ENCODE measurements at places on chromosomes 12 and 14.
A peak's percentile ranks its signal among the peaks of the same experiment; 100 is the strongest.

DNA sequence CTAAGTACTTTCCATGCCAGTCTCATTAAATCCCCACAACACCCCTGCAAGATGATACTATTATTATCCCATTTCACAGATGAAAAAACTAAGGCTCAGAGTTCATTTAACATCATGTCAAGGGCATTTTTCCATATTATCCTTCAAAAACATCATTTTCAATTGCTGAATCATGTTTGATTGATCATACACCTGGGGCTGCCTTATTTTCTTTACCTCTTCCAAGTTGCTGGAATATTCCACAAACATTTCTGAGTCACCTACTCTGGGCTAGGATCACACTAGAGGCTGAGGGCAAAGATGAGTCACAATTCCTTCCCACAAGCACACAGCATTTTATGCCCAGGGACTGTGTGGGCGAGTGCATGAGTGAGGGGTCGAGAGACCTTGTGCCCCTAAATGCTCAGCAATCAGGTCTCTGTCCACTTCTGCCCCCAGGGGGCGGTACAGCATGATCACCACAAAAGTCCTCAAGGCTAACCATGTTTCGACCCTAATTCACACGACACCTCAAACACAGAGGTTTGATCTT, 14.1 kb upstream of the TMEM119 start:
- peak; percentile 75 for DNase-seq

DNA sequence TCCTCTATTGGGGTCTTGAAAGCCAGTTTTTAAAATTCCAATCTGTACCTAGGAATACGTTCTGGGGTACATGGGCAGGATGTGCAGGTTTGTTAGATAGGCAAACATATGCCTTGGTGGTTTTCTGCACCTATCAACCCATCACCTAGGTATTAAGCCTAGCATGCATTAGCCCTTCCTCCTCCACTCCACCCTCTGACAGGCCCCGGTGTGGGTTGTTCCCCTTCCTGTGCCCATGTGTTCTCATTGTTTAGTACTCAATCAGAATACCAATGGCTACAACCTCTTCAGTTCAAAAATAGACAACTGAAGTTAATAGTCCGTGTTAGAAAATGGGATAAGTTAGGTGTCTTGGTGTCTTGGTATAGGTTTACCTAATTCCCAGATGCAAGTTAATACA, 3.4 kb downstream of the NTS start:
- no peak for DNase-seq

GRCh38 chr14:101903111-101903561, 61.2 kb upstream of the DYNC1H1 start:
- DNase-seq = no peak

DNA sequence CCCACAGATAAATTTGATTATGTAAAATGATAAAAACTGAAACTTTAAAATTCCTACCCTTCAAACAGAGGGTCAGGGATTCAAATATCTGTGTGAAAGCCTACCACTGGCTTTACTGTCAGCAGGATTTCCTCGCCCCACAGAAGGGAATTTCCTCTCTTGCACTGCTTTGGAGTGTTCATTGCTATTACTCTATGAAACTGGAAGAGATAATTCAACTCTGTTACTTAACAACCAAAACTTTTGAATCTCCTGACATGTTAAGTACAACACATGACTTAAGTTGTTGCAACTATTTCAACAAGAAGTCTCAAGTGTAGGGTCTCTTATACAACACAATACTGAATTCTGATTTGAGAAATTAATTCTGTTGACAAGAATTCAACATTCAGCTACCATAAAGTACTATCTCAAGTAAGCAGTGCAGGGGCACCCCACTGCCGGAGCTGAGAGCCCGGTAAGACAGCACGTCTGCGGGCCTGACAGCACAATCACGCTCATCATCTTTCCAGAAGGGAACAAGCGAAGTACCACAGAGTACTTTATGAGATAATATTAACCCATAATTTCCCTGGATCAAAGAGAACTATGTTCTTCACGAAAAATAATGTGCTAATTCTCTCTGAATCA, 22.9 kb downstream of the DICER1 start:
- no peak for DNase-seq

DNA sequence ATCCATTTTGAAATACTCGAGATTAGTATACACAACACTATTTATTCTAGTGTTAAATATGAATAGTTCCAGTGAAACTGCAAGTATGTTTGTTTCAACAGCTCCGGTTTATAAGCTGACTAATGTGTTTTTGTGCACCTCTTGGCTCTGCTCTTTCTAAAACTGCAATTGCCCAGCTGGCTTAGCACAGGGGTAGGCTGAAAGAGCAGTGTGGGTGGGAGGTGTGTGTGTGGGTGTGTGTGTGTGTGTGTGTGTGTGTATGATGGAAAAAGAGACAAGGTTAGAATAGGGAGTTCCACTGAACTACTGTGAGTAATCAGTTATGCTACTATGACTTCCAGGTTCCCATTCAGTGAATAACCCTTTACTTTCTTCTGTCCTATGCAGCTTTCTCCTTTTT, 37.8 kb upstream of the DDHD1 start:
- DNase-seq = no peak

DNA sequence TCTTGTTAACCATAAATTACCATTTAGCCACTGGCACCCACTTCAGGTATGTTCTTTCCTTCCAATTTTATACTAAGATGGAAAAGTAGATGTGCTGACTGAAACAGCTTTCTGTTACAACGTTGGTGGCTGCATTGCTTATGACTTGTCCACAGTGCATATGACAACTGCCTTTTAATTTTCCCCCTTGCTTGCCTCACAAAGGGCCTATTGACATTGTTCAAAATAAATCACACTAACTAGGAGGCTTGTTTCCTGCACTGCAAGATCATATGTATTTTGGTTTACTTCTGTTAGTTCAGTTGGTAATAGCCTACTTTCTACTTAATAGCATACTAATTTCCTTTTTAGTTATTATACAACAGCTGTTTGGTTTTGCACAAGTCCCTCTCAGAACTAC, 55.4 kb downstream of the SCAF11 start:
- no peak for DNase-seq

GRCh38 chr14:72128629-72129028, 196.4 kb downstream of the RGS6 start:
- no peak for DNase-seq

DNA sequence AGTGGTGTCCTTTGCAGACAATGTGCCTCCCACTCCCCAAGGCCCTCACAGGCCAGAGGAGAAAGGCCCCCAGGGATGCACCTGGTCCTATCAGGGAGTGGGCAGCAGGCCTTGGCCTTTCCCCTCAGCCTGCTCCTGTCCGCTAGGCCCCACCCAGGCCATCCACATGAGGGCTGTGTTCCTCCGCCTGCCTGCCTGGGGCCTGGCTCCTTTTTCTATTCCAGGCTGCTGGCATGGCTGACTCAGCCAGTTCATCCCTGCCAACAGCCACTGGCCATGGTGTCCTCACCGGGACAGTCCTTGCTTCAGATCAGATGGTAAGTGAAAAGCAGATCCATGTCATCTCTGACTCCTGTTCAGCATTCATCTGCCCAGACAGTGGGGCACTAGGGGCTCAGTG, 13.4 kb downstream of the ISM2 start:
- no peak for DNase-seq

GRCh38 chr12:120639771-120640721, at the start of gene CABP1:
Gene CABP1, plus strand, starts transcription at chr12:120640626. Its CDS starts 60 bp downstream, at chr12:120640686.
- peak; percentile 84 for DNase-seq

- peak; percentile 84 for DNase-seq
These were observed 672 bp upstream of the ESR2 start for GRCh38 chr14:64294672-64295413.
